ENCODE measurements at places on chromosomes 2 and 18.

- no peak for DNase-seq
These were observed 750 bp upstream of the RMP24 start for GRCh38 chr18:35971661-35972196.

DNA sequence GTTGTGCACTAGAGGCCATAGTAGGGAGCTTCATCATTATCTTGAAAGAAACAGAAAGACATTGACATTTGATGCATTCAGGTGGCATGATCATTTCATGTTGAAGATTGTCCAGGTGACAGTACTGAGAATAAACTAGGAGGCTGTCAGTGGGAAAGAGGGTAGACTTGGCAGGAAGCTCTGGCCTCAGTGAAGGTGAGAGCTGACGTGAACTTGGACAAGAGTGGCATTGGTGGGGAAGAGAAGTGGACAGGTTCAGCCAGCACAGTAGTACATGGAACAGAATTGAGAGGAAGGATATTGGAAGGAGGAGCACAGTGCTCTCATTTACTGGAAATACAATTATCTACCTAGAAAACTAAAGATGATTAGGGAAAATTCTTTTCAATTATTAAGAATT is 245.2 kb downstream of the CYRIA start:
- no peak for DNase-seq

DNA sequence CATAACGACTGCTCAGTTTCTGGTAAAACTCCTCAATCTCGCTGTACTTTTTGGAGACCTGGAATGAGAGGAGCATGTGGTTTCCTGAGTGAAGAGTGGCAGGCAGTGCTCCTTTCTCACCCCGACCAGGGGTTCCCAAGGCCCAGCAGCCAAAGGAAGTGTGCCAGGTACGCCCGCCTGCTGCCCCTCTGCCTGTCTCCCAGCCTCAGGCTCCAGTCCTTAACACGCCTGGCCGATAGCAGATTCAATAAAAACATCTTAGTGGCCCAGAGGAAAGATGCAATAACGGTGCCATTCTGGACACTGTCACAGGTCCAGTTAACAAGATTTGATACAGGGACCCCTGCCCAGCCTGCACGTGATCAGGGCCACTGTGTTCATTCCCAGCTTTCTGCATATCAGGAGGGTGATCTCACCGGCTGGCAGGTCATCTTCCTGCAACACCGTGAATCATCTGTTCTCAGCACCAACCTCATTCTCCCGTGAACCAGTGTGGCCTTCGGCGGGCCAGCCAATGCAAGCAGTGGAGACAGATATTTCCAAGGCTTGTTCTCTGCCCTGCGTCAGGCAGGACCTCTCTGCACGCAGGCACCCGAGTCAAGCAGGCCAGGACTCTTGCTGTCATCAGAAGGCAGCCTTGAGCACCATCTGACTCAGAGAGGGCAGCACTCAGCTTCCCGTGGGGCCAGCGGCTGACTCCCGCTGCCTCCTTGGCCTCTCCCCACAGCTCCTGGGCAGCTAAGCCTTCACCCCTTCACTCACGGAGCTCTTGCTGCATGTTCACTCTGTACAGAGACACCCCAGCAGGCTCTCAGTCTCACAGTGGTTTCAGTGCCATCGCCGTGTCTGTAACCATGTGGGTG is 9.5 kb downstream of the HS1BP3 start:
- DNase-seq: no peak

DNA sequence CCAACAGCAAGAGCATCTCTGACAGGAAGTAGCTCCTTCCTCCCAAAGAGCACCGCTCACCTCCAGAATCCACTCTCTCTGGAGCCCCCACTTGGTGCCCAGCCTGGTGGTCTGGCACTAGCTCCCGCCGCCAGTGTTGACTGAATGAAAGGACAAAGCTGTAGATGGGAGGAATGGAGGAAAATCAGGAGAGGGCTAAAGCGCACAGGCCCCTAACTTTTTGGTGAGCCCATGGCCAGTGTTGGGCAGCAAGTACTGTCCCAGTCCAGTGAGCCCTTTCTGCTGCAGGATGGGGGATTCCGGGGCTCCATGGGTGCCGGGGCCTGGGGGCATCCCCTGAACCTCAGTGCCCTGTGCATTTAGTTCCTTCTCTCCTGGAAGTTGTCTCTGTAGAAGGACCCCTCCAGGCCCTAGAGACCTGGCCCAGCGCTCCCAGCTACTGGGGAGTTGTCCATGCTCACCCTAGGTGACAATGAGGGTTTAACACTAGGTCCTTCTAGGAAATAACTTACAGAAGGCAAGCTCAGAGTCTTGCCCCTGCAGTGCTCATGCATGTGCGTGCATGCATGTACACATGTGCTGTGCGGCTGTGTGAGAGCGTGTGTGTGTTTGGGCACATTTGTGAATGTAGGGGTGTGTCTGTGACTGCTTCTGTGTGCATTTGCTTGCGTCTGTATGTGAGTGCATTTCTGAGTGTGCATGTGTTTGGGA is 33.6 kb downstream of the GLI2 start:
- no peak for DNase-seq

- no peak for DNase-seq
These were observed 11.0 kb downstream of the FIGLA start for GRCh38 chr2:70779491-70779890.

DNA sequence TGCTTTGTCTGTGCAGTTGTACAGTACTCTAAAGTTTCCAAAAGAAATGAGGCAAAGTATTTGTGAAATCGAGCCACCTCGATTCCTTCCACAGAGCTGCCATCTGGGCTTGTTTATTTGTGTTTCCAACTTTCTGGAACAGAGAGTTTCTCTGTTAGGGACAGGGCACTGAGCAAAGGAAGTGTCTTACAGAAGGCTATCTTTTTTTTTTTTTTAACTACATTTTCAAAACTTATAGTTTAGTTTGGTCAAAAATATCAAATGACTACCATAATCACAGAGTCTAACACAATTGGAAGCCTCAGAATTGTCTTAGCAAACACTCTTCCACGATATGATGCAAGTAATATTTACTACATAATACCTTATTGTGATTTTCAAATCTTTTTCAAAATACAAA is 796 bp downstream of the RFTN2 start:
- DNase-seq: no peak

- no peak for DNase-seq
These were observed 82.6 kb upstream of the ALPP start for GRCh38 chr2:232295971-232296370.

GRCh38 chr2:178068823-178069454 is 3.6 kb downstream of the PDE11A start:
- no peak for DNase-seq

- no peak for DNase-seq
These were observed 311.9 kb upstream of the KLHL29 start for GRCh38 chr2:23073056-23073455.

DNA sequence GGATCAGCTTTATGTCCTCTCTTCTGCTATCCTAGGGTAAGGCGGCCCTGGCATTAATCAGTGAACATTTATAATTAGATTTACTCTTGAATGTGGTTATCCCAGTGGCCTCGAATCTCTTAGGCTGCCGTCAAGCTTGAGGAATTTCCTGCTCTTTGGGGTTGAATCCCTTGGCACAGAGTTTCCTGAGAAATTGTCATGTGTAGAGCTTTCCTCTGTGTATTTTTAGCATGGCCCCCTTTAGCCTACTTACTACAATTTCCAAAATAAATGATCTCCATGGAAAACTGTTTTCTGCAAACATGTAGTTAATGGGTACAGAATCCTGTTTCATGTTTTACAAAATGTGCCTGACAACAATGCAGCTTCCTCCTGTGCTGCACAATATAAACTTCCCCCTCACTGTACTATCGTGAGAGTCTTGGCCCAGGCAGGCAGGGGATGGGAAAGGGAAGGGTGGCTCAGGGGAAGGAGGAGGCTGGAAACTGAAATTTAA is 18.1 kb downstream of the NCAPH start:
- no peak for DNase-seq

- DNase-seq: no peak
These were observed 152.3 kb downstream of the ANTXR1 start for GRCh38 chr2:69165091-69165880.

DNA sequence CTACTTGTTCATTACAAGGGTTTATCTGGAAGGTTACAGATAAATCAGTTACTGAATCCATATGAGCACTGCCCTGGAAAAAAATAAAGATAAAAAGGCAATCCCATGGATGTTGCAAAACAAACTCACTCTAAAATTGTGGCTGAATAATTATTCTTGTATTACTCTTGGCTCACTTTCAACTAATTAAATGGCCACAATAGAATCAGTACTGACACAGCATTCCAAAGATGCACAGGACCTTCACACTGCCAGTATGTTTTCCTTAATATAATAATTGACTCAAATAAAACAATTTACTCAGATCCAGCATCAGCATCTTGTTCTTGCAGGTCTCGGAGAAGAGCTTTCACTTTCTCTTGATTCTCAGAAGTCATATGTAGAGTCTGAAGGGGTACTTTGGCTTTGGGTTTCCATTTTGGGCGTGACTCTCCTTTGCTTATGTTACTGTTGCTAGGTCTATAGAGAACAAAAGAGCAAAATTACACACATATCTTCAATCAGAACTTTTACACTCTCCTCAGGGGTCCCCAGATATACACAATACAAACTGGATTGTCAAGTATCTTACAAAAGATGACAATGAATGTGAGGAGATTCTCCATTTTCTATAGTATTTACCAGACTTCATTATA is 12.6 kb downstream of the DHX57 start:
- DNase-seq: no peak

DNA sequence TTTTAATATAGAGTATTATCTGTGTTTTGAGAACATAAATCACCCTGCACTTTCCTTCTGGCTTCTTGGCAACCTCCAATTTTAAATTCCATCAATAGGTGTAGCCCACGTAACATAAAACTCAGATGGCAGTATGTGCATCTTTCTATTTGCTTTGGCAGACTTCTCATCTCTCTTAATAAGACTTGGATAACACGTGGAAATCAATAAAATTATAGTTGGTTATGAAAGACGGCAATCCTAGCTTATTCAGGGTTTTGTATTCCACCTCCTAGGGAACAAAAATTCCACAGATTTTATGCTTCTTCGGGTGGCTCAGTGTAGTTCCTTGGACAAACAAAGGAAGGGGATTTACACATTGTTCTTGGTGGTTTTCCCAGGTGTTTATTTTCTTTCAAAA is 299.3 kb downstream of the RND3 start:
- DNase-seq: no peak

DNA sequence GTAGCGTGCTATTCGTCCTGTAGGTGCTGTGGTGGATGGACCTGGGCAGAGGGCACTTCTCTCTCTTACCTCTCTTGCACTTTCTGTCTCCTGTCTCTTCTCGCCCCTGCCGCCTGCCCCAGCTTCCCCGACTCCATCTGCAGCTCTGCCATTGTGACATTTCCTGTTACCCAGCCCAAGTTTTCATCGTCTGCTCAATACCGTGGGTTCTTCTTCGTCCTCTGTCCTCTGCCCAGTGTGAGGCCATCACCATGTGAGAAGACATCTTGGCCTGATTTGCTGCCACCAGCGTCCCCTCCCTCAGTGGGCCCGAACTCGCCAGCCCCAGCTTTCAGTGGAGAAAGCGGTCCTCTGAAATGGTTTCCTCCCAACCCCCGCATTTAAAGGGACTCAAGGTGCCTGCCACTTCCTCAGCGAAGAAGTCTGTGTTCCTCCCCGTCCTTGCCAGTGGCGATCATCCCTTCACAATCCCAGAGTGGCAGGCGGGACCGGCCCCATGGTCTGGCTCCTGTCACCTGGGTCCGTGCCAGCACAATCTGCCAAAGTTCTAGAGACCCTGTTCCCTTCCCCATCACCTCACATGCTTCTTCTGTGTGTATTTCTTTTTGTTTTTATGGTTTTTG is 18.0 kb downstream of the TGOLN2 start:
- DNase-seq: no peak

GRCh38 chr2:227312579-227312978 is 12.5 kb upstream of the MFF start:
- no peak for DNase-seq

DNA sequence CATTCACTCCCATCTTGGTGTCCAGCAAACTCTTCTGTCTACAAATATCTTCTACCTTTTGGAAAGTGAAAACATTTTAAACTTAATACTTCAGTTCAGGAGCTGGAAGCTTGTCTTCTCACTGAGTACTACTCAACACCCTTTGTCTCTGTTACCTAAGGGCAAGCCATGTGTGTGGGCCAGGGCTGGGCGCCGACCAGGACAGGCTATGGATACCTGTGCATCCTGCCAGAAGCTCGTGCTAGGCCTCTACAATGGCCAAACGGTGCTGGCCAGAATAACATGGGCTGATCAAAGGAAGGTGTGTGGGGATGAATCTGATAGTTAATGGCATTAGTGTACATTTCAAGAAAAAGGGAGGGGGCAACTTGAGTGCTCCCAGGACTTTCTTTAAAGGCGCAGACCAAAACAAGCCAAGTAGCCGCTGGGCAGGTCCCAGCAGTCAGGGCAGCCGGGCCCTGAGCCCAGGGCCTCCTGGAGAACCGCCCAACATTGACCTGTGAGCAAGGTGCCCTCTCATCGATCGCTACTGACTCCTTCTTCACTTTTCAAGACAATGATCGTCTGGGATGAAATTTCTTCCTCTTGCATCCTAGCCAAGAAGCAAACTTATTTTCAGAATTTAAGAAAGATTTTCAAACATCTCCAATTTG is 29.0 kb upstream of the ID2 start:
- DNase-seq: no peak

GRCh38 chr2:55876429-55877086 is 47.0 kb downstream of the EFEMP1 start:
- DNase-seq: no peak

DNA sequence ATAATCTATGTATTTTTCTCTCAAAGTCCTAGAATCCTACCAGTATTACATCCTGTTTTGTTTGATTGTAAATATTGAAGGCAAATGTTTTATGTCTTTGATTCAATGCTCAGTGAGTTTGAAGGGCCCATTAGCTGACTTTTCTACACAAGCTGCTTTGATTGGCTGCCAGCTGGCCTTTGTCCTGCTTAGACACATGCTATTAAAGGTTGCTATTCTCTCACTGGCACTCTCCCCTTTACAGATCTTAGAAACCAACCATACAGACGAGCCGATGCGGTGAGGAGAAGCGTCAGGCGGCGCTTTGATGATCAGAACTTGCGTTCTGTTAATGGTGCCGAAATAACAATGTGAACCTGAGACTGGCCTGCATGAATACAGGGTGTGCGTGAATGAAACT is 69.7 kb downstream of the PRPF40A start:
- DNase-seq: no peak

DNA sequence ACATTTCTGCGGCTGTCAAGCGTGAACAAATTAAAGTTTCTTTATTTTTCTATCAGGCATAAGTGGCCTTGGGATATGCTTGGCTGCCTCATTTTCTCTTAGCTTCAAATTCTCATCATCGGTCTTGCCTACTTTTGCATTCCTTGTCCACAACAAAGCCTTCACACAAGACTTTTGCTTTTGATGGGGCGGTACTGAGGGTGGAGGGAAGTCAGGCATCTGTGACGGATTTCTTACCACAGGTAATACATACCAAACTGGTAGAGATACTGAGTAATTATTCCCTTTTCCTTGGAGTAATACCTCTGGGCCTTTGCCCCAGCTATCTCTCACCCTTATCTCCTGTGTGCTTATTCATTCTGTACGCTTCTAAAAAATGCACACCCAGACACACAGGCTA is 468.3 kb upstream of the RGPD4 start:
- no peak for DNase-seq

DNA sequence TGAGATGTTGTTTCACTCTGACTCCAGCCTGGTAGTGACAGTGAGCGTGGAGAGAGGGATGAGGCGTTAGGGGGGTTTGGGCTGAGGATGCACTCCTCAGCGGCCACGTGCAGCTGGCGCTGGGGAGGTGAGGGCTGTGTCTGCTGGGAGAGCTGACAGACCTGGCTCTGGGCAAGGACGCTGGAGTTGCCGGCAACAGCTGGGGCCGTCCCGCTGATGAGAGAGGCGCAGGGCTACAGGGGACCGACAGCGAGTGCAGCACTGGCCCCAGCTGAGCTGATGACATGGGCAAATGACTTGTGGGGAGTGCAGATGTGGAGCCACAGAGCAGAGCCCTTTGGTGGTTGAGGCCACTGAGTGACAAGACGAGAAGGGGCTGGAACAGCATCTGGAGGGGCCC is 38.4 kb downstream of the COA5 start:
- no peak for DNase-seq
